ENCODE measurements at places on chromosomes 13 and 19. TPM values are rescaled to one million over a fixed set of nuclear protein-coding genes. Genes with fewer than 3 reads are reported as not detected.

- no peak for DNase-seq
Observed at GRCh38 chr19:44605547-44605946, 7.8 kb upstream of the IGSF23 start.

DNA sequence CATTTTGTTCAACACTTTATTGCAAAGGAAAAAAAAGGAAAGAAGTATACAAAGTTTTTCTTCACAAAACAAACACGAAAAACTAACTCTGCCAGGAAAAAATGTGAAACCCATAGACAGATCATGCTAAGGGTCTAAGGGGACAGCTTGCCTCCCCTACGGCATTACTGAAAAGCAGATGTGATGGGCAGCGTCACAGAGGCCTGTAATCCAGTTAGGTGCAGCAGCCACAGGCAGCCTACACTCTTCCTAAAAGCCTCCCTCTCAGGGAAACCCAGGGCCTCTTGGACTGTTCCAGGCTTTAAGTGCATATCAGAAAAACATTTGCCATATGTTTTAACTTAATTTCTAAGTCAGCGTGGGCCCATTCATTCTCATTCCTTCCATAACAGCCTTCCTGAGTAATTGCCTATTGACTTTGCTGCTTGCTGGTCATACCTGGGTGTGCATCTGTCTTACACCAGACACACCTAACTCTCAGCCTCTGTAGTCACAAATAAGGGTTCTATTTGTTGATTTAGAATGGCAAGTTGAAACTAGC, 135.7 kb upstream of the SERP2 start:
- no peak for DNase-seq

DNA sequence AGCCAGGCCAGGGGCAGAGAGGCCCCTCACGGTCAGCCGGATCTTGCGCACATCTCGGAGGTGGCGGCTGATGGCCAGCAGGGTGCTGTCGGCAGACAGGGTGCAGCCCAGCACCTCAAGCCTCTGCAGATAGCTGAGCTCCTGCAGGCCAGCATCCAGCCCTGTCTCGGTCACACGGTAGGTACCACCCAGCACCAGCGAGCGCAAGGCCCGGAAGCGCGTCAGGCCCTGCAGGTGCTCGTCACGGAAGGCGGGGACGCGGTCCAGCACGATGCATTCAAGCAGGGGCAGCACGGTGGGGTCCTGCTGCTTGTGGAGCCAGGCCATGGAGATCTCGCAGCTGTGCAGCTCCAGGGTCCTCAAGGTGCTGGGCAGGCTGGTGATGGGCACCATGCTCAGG, 7.7 kb downstream of the FBXL12 start:
- no peak for DNase-seq

DNA sequence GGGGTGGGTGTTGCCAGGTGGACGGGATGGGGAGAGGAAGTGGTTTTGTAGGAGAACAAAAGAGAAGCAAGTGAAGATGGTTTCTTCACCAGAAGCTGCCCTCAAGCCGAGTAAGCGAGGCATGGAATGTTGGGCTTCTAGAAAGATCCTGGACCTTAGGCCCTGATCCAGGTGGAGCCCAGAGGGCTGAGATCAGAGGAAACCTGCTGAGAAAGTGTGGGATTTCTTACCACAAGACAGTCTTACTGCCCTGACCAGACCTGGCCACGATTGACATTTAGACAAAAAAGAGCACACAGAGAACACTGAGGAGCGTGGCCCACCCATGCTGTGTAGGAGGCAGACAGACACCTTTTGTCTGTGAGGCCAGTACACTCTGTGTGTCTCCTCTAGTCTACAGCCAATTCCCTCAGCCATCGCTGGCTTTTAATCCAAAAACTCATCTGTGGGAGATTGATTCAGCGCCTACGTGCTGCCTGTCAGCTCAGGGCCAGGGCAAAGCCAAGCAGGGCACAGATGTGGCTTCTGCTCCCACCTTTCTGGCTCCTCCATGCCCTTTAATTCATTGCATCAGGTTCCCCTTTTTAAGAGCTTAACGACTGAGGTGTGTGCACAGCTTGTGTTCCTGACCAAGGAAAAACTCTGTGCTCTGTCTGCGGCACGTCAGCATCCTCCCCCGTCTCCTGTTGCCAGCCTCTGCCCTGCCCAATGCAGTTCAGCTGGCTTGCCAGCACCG, 123.3 kb downstream of the AKAP11 start:
- DNase-seq: no peak

- DNase-seq: no peak
Observed at GRCh38 chr19:615619-616018, 17.7 kb downstream of the POLRMT start.

- no peak for DNase-seq
Observed at GRCh38 chr13:71323266-71323665, 543.7 kb downstream of the DACH1 start.

DNA sequence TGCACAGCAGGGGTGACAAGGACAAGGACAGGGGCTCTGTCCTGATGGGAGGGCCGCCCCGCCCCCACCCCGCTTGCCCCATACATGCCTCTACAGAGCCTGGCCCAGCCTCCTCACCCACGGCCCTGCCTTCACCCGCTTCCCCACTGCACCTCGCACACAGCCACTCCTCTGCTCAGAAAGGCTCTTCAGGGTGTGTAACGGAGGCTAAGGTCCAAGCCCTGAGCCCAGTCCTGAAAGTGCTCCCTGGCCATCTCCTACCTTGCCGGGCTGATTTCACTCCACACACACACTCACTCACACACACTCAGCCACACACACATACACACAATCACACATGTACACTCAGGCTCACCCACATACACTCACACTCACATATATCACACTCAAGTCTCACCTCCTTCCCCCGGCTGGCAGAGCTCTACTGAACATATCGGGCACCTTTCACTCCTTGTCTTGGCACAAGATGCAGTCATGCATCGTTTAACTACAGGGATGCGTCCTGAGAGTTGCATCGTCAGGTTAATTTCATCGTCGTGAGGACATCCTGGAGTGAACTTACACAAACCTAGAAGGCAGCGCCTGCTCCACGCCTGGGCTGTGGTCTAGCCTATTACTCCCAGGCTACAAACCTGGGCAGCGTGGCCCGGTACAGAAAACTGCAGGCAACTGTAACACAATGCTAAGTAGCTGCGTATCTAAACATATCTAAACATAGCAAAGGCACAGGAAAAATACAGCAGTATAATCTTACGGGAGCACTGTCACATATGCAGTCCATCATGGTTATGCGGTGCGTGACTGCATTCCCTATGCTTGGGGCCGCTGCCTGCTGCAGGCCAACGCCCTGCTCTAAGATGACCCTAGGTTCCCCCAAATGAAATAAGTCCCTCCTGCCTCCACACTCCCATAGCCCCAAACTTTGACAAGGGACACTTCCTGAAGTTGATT, 13.1 kb downstream of the EPS15L1 start:
- DNase-seq: no peak

GRCh38 chr19:50427997-50428425, 4.7 kb upstream of the MYBPC2 start:
- no peak for DNase-seq

DNA sequence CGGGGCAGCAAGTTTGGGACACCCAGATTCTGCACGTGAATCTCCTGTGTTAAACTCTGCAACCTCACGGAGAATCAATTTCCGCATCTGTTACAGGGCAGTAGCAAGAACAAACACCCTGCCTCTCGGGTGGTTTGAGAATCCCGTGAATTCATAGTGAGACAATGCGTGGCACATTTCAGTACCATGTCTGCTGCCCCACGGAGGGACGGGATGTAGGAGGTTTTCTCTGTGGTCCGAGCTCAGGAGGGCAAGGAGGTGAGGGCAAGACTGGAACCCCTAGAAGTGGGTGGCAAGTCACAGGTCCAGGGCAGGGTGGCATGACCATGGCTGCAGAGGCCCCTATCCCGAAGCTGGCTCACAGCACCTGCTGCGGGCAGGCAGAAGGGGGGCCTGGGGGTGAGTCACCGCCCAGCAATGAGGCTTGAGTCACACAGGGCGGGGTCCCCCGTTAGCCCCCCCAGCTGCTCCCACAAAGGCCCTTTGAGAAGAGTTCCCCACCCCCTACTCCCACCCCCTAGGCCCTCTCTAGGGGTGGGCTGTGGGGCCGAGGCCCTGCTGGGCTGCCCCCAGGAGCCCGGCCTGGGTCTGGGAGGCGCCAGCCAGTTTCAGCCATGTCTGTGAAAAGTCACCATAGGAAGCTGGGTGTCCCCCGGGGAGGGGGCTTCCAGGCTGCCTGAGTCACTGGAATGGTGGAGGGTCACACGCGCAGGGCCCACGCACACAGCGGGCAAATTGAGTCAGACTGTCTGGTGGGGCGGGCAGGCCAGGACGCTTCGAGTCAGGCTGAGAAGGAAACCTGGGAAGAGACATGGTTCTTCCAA, 25.8 kb upstream of the NANOS3 start:
- peak; percentile 96 for DNase-seq

The IZUMO2 gene
- not detected for total RNA-seq

The PTPRS gene
- total RNA-seq: 183 TPM

The PPFIA3 gene
- total RNA-seq: 8.3 TPM

The SYT5 gene
- 2.8 TPM for total RNA-seq

The CEBPG gene
- 31.0 TPM for total RNA-seq

The ZNF506 gene
- 13.1 TPM for total RNA-seq

The ZNF536 gene
- total RNA-seq: not detected

The FGF21 gene
- total RNA-seq: 0.78 TPM

The CEBPA gene
- total RNA-seq: 8.9 TPM

The USF2 gene
- total RNA-seq: 98.2 TPM
